Fibroblast of skin of back (primary cell): ENCODE measurements at places on chromosomes 11 and 22.

- DNase-seq, result no peak
Observed at GRCh38 chr11:107778839-107779517, 67.1 kb upstream of the SLN start.

DNA sequence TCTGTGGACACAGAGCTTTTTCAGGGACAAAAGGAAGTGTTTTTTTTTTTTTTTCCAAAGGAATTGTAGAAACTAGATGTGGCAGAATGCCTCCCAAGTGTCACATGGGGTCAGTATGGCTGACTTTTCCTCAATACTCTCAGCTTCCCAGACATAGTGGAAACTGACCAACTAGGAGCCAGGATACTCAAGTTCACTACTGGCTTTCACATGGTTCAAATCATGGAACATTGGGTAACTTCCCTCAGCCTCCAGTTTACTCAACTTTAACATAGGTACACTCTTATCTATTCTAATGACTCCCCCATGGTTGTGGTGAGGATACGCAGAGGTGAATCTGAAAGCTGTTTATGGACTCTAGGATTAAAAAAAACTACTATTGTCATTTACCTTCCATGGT, 1.4 kb downstream of the SLC5A1 start:
- no peak for DNase-seq

DNA sequence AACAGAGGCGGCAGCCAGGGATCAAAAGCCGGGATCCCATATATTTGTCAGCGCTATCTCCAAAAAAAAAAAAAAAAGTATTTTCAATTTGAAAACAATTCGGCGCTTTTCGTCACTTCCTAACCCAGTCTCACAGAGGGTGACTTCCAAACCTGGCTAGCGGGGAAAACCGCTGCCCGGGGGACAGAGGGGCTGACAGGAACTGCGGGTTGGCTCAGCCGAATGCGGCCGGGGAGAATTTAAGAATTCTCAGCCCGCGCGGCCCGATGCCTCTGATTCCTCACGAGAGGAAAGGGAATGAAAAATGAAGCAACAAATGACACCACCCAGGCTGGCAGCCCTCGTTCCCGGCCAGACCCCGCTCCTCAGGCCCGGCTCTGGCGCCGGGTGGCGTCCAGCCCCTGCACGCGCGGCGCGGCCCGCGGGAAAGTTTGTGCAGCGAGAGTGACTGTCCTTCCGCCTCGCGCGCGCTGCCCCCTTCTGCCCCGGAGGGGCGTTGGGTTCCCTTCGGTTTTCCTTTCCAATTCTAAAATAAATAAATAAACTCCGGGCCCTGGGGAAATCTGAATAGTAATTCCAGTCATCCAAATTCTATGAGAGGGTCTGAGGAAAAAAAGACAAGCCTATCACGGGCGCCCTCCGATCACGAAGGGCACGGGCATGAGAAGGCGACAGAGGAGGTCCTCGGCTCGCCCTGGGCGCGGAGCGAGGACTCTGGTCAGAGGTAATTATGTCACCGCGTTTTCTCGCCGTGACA, 4.8 kb upstream of the PAX6 start:
- DNase-seq, result no peak

- no peak for DNase-seq
Observed at GRCh38 chr11:61803889-61804647, 11.4 kb downstream of the FEN1 start.

GRCh38 chr11:69538854-69539253, 57.4 kb downstream of the LINC01488 start:
- DNase-seq, result no peak

DNA sequence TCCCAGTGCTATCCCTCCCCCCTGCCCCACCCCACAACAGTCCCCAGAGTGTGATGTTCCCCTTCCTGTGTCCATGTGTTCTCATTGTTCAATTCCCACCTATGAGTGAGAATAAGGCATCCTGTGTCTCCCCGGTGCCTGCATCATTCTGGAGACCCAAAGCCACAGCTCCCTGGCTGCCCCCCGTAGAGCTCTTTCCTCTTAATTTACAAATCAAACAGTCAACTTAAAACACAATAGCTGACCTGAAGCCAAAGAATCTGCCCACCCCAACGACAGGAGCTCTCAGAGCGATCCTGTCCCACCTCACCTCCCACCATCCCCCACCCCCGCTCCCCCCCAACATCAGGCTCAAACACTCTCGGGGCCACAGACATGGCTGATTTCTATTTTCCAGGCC, 558.3 kb downstream of the BRD1 start:
- DNase-seq, result no peak

DNA sequence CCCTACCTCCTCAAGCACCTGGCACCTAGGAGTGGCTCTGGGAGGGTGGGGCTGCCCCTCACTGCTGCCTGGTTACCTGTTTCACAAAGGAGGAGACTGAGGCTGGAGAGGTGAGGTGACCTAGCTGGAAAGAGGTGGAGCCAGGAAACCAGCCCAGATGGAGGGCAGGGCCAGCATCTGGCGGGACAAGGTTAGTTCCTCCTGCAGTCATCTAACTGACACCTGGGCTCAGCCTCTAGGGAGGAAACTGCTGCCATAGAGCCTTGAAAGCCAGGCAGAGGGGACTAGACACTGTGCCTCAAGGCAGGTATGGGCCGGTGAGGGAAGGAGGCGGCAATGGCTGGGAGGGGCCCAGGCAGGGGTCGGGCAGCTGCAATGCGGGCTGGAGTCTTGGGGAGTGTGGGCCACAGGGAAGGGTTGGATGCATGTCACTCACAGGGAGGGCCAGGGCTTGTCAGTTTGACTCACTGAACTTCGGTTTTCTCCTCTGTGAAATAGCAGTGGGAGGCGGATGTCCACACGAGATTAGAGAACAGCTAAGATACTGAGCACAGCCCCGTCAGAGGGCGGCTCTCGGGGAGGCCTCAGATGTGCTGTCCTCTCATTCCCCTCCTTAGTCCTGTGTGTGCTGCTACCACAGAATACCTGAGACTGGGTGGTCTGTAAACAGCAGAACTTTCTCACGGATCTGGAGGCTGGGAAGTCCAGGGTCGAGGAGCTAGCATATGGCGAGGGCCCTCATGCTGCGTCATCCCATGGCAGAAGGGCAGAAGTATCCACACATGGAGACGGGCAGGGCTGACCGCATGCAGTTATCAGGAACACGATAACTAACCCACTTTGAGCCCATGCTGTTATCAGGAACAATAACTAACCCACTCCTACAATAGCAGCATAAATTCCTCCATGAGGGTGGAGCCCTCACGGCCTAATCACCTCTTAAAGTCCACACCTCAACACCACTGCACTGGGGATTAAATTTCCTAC, 16.1 kb downstream of the MGAT3 start:
- no peak for DNase-seq

GRCh38 chr11:12868315-12869073, 140.6 kb upstream of the RASSF10 start:
- DNase-seq, result peak; percentile 57

DNA sequence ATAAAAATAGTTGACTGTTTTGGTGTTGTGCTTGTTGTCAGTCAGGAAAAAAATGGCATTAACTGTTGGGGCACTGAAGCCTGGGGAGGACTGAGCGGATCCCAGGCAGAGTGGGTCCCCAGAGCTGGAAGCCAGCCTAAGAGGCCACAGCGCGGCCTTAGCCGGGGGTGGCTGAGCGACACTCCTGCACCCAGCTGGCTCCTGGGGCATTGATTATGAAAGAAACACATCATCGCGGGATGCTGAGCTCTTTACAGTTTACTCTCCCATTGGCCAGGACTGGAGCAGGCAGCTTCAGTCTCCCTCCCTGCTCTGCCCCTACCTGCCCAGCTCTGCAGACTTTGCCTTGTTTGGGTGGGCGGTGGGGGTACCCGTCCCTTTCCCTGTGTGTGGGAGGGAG, 121.5 kb downstream of the ST3GAL4 start:
- DNase-seq, result no peak

- no peak for DNase-seq
Observed at GRCh38 chr11:22177186-22177585, 15.7 kb upstream of the ANO5 start.

DNA sequence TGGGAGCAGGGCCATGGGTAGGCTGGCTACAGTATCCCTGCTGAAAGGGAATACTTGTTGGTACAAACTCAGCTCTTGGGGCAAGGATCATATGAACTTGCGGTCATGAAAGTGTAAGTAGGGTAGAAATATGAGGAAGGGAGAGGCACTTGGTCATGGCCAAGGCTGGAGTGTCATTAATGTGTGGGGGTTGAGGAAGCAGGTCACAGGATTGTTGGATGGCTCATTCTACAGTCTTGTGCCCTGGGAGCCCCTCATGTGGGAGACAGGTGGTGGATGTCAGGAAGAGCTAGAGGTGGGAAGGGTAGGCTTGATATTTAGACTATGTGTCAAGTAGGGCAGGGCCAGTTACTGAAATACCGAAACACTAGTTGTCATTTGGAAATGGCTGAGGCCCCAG, 95.5 kb downstream of the RRM1 start:
- no peak for DNase-seq

- no peak for DNase-seq
Observed at GRCh38 chr11:64638018-64638665, 47.1 kb downstream of the SLC22A12 start.

GRCh38 chr22:44188986-44189630, 8.4 kb downstream of the PARVG start:
- no peak for DNase-seq

DNA sequence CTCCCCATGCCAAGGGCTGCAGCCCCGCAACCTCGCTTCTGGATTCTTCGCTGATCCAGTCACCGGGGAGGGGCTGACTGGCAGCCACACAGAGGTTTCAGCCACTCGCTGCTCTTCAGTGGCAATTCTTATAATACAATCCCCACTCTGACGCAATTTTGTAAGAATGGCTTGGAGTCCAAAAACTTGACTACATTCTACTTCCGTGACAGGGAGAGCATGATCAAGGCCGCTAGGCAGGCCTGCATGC, 14.9 kb downstream of the PPM1F start:
- DNase-seq, result no peak

DNA sequence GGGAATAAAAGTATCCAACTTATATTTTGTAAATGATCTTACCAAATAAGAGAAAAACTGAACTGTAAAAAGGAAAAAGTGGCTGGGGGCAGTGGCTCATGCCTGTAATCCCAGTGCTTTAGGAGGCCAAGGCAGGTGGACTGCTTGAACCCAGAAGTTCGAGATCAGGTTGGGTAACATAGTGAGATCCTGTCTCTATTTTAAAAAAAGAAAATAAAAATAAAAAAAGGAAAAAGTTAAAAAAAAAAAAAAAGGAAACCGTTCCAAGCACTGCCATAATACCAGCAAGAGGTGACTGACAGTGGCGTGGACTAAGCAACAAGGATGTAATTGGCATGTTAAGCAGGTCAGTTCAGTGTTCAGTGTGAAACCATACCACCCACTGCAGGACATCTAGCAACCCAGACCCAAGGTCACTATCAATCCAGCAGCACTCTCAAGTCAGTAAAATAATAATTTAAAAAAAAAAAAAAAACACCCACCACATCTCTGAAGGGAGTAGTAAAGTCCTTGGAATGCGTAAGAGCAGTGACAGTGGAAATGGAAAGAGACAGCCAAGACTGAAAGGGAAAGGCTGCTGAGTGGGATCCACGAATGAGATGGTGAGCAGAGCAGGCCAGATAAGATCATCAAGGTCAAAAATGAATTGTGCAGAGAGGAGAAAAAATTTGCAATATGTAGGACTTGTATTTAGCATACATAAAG, 43.6 kb downstream of the MAPK1 start:
- DNase-seq, result peak; percentile 61

DNA sequence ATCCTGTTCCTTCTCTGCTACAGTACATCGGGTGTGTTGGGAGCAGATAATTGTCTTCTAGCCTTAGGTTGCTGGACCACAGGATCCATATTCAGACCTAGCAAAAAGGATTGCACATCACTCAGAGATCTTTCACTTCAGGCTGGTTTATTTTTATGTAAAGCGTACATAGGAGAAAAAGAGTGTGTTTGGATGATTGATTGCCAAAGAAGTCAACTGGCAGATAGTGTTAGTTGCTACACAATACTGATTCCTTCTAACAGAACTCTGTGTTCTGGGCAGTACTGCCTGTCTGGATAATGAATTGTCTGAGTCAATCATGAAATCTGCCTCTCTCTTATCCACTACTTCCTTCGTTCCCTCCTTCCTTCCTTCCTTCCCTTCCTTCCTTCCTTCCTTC, 31.0 kb upstream of the PGM2L1 start:
- DNase-seq, result no peak

DNA sequence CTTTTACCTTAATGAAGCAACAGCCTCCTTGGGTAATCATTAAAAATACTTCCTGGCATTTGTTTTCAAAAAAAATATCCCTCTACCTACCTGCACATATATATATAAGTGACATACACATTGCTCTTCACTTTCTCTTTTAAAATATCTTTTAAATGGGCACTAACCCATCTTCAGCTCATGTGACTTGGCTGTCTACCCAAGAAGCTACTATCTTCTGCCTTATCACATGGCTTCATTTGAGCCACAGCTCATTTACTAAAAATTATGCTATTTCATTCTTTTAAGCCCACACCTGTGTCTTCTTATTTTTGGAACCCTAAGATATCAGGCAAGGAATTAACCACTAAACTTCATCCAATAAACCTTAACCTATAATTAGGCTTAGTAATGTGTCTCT, 37.0 kb upstream of the SOX6 start:
- DNase-seq, result no peak

- DNase-seq, result peak; percentile 21
Observed at GRCh38 chr11:89182773-89183518, 5.3 kb downstream of the TYR start.

- DNase-seq, result no peak
Observed at GRCh38 chr11:83864412-83865057, 578.4 kb upstream of the CCDC90B start.

GRCh38 chr11:108933630-108934029, 268.8 kb downstream of the DDX10 start:
- DNase-seq, result peak; percentile 77

DNA sequence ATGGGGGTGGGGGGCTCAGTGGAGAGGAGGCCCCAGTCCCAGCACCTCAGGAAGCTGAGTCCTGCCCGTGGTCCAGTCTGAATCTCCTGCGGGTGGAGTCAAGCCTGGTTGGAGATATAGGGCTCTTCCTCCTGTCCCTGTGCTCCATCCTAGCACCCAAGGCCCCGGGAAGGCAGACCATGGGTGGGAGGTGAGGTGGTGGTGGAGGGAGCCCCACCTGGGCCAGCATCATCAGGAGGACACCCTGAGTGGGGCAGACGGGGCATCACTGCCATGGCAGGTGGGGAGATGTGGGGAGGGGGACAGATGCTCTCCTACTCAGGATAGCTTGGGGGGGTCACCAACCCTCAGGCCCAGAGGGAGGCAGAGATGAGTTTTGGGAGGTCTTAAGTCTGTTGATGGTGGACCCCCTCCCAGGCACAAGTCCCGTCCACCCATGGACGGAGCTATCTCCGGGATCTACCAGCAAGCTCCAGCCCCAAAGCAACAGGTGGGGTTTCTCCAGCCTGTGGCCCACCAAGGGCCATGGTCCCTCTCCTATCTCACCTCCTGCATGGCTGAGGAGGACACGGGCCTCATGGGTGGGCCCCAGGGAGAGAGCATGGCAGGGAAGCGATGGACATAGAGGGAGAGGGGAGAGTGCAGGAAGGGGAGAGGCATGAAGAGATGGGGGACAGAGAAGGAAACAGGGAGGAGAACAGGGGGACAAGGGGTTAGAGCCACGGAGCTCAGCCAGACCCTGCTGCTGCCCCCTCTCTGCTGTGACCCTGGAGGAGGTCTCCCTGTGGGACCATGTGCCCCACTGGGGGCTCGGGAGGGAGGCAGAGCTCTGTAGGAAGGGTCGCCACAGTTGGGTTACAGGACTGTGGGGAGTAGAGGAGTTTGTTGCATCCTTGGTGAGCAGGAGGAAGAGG, 1.3 kb downstream of the MRGPRE start:
- no peak for DNase-seq
